ENCODE measurements at places on chromosomes 1 and 21. TPM values are rescaled to one million over a fixed set of nuclear protein-coding genes. Genes with fewer than 3 reads are reported as not detected.

- no peak overlapping the region for H3K27ac ChIP-seq
- peaks cover 3% of the 10 kb centered on the region for H3K4me1 ChIP-seq
- no peak overlapping the region for H3K4me3 ChIP-seq
These were observed 17.3 kb downstream of the C8B start for GRCh38 chr1:56948403-56949023.

GRCh38 chr1:17616731-17617279 is 77.3 kb downstream of the ARHGEF10L start:
- H3K4me1 ChIP-seq, result peaks cover 12% of the 10 kb centered on the region
- H3K27ac ChIP-seq, result no peak overlapping the region
- no peak overlapping the region for H3K4me3 ChIP-seq
- H3K27me3 ChIP-seq, result no peaks in the 10 kb centered on the region

- peaks cover 1% of the 10 kb centered on the region for H3K4me1 ChIP-seq
- H3K4me3 ChIP-seq, result no peak overlapping the region
- peaks cover 23% of the 10 kb centered on the region for H3K36me3 ChIP-seq
- H3K27me3 ChIP-seq, result no peaks in the 10 kb centered on the region
- DNase-seq, result no peak
These were observed 33.1 kb downstream of the PTP4A2 start for GRCh38 chr1:31905093-31905509.

DNA sequence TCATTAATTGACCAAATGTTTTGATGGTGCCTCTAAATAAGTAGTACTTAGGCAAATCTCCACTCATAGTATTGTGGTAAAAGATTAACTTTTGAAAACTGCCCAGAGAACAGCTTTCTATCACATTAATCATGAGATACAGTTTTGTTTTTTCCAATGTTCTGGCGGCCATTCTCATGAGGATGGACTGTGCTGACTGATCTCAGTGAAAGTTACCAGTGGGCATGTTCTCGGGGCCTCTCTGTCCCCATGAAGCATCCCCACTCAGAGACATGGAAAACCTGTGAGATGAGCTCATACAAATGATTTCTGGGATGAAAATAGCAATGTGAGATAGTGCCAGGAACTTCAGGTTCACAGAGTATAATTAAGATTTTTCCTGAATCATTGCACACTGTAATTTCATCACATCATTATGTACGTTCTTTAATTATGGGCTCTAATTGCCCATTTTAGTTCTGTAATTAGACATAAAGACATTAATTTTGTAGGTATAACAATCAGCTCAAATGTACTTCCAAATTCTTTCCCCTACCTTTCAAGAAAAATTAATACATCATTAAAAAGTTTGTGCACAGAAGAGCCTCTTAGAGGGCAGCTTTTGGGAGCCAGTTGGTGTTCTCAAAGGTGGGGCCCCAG is 40.5 kb downstream of the DDR2 start:
- no peak overlapping the region for H3K4me3 ChIP-seq
- peaks cover 17% of the 10 kb centered on the region for H3K4me1 ChIP-seq
- DNase-seq, result no peak
- no peak overlapping the region for H3K27ac ChIP-seq
- no peaks in the 10 kb centered on the region for H3K27me3 ChIP-seq
- peaks cover 8% of the 10 kb centered on the region for H3K36me3 ChIP-seq

GRCh38 chr1:183957216-183957830 is 80.2 kb downstream of the COLGALT2 start:
- no peak overlapping the region for H3K4me3 ChIP-seq
- no peak overlapping the region for H3K27ac ChIP-seq
- H3K36me3 ChIP-seq, result no peaks in the 10 kb centered on the region
- H3K4me1 ChIP-seq, result peaks cover 6% of the 10 kb centered on the region
- no peak for DNase-seq

DNA sequence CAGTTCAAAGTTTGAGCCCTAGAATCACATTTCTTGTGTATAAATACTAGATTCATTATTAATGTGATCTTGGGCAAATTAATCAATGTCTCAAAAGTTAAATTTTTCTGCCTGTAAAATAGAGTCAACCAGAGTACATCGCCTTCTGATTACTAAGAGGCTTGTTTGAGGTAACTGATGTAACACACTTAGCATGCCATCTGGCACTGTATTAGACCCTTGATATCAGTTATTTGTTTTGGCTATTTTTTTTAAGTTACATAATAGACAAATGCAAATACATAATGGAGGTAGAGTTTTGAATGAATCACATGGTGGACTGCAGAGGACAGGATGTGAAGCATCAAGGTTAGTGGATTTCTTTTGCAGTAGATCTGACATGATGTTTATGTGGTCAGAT is 298.4 kb downstream of the ADGRL2 start:
- H3K27ac ChIP-seq, result no peak overlapping the region
- no peaks in the 10 kb centered on the region for H3K27me3 ChIP-seq
- no peak for DNase-seq
- no peaks in the 10 kb centered on the region for H3K4me1 ChIP-seq

- H3K27me3 ChIP-seq, result no peaks in the 10 kb centered on the region
- no peak for DNase-seq
- H3K27ac ChIP-seq, result no peak overlapping the region
These were observed 33.8 kb downstream of the BTG3 start for GRCh38 chr21:17578876-17579275.

- peak; percentile 91 for DNase-seq
- H3K4me1 ChIP-seq, result peaks cover 30% of the 10 kb centered on the region
- H3K4me3 ChIP-seq, result no peak overlapping the region
- H3K27ac ChIP-seq, result peak overlapping the region; percentile 83
- no peaks in the 10 kb centered on the region for H3K27me3 ChIP-seq
- peaks cover 18% of the 10 kb centered on the region for H3K36me3 ChIP-seq
These were observed 55.8 kb downstream of the COL18A1 start for GRCh38 chr21:45460611-45461368.

DNA sequence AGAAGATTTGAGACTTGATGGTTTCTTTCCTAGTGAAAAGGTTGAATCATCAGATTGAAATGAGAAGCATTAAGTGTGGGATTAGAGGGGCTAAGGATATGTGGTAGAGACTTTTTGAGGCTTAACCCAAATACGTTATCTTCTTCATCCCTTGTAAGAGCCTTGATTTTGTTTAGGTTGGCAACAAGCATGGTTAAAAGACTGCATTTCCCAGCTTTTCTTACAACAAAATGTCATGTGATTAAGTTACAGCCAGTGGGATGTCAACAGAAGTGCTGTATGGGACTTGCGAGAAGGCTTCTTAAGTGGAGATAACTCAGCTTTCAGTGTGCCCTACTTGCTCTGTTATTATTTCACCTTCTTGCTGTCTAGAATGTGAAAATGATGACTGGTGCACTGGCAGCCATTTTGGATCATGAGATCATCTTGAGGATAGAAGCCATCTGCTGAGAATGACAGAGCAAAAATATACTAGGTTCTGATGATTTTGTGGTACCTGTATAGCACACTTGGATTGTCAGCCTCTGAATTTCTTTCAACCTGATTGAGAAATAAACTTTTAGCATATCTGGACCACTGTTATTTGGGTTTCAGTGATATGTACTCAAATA is 41.3 kb upstream of the GNG12 start:
- H3K36me3 ChIP-seq, result no peaks in the 10 kb centered on the region
- no peaks in the 10 kb centered on the region for H3K27me3 ChIP-seq
- DNase-seq, result no peak
- no peak overlapping the region for H3K4me3 ChIP-seq
- no peaks in the 10 kb centered on the region for H3K4me1 ChIP-seq
- no peak overlapping the region for H3K27ac ChIP-seq

- H3K36me3 ChIP-seq, result no peaks in the 10 kb centered on the region
- H3K4me3 ChIP-seq, result no peak overlapping the region
- no peak overlapping the region for H3K27ac ChIP-seq
- H3K4me1 ChIP-seq, result no peaks in the 10 kb centered on the region
- H3K27me3 ChIP-seq, result no peaks in the 10 kb centered on the region
These were observed 38.1 kb downstream of the VANGL2 start for GRCh38 chr1:160438317-160438918.

DNA sequence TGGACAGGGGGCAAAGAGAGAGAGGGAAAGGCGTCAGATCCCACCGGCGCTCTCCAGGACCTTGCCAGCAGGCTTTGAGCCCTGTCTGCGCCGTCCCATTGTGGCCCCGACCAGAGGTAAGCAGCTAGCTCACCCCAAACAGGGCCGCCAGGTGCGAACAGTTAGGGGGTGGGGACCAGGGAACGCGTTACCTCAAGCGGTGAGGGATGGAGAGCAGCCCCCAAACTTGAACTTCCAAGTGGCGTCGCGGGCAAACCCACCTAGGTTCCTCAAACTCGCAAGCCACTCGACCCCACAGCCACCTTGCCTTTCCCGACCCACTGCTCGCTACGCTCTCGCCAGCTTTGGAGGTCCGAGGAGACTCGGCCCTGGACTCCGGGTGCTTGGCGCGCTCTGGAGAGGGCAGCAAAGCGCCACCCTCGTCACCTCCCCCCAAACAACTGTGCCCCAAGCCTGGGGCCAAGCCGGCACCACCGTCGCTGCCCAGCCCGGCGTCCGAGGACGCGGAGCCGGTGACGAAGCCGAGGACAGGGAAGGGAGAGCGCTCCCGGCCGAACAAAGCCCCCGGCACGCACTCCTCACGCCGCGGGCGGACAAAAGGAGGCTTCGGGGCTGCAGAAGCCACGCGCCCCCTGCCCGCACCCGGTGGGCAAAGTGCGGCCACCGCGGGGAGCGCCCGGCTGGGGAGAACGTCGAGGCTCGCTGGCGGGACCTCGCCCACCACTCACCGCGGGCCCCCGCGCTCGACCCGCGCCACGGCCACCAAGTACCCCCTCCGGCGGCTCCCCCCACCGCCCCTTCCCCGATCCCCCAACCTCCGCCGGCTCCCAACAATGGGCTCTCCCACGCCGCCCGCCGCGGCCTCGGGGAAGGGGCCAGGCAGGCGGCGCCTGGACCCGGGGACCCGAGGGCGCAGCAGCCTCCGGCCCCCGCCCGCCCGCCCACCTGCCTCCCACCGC is 976 bp downstream of the SSBP3 start:
- H3K27ac ChIP-seq, result peak overlapping the region; percentile 22
- peaks cover 16% of the 10 kb centered on the region for H3K36me3 ChIP-seq
- H3K4me1 ChIP-seq, result peaks cover 22% of the 10 kb centered on the region
- peak overlapping the region; percentile 60 for H3K4me3 ChIP-seq
- no peak for DNase-seq

- H3K36me3 ChIP-seq, result no peaks in the 10 kb centered on the region
- H3K4me3 ChIP-seq, result no peak overlapping the region
- peaks cover 7% of the 10 kb centered on the region for H3K4me1 ChIP-seq
- DNase-seq, result no peak
These were observed 120.8 kb downstream of the CLEC20A start for GRCh38 chr1:178376008-178376407.

- peaks cover 35% of the 10 kb centered on the region for H3K36me3 ChIP-seq
- no peak overlapping the region for H3K27ac ChIP-seq
- no peak overlapping the region for H3K4me3 ChIP-seq
- H3K27me3 ChIP-seq, result no peaks in the 10 kb centered on the region
These were observed 21.7 kb downstream of the INTS3 start for GRCh38 chr1:153749408-153750005.

GRCh38 chr1:200150721-200151120 is 123.2 kb downstream of the NR5A2 start:
- H3K27me3 ChIP-seq, result no peaks in the 10 kb centered on the region
- peak; percentile 79 for DNase-seq
- H3K4me3 ChIP-seq, result no peak overlapping the region
- H3K4me1 ChIP-seq, result peaks cover 2% of the 10 kb centered on the region
- no peak overlapping the region for H3K27ac ChIP-seq

DNA sequence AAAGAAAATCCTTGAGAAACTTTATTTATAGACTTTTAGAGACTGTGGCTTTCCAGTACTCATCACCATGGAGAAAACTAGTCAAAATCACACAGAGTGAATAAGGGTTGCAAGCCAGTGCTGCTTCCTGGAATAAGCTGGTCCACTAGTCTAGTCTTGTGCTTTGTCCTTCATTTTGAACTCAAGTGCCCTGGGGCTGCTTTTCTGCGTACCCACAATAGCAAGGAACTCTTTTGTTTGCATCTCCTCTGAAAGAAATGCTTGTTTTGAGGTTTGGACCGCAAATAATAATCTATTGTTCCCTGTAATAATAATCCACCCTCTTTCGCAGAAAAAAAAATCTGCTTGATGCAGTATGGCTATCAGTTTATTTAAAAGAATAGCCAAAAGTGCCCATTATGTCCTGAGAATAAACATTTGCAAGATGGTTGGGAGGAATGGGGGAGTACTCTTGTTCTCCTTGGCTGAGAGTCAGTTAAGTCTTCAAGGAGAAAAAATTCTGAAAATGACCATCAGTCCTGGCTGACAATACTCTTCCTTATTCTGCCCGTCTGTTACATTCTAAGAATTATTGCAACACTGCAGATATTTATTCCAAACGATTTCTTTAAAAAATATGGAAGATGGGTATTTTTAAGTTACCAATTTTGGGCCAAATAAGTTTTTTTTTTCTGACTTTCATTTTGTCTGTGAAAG is 41.9 kb downstream of the MPZL1 start:
- no peak overlapping the region for H3K4me3 ChIP-seq
- no peaks in the 10 kb centered on the region for H3K27me3 ChIP-seq
- DNase-seq, result no peak
- H3K4me1 ChIP-seq, result peaks cover 7% of the 10 kb centered on the region
- H3K27ac ChIP-seq, result no peak overlapping the region
- peaks cover 10% of the 10 kb centered on the region for H3K36me3 ChIP-seq

- H3K27ac ChIP-seq, result no peak overlapping the region
- H3K4me1 ChIP-seq, result no peaks in the 10 kb centered on the region
- H3K36me3 ChIP-seq, result no peaks in the 10 kb centered on the region
These were observed 240.2 kb upstream of the LYPLAL1 start for GRCh38 chr1:218933513-218933912.

GRCh38 chr1:162214202-162214601 is 144.7 kb downstream of the NOS1AP start:
- no peaks in the 10 kb centered on the region for H3K36me3 ChIP-seq
- H3K4me1 ChIP-seq, result no peaks in the 10 kb centered on the region
- DNase-seq, result no peak
- no peak overlapping the region for H3K4me3 ChIP-seq
- H3K27ac ChIP-seq, result no peak overlapping the region
- H3K27me3 ChIP-seq, result peaks cover 6% of the 10 kb centered on the region

GRCh38 chr1:243312952-243313634 is 57.3 kb downstream of the SDCCAG8 start:
- H3K27me3 ChIP-seq, result no peaks in the 10 kb centered on the region
- peaks cover 6% of the 10 kb centered on the region for H3K36me3 ChIP-seq
- H3K27ac ChIP-seq, result no peak overlapping the region
- DNase-seq, result no peak
- H3K4me1 ChIP-seq, result peaks cover 2% of the 10 kb centered on the region

- no peaks in the 10 kb centered on the region for H3K27me3 ChIP-seq
- H3K4me3 ChIP-seq, result no peak overlapping the region
- no peak for DNase-seq
- H3K4me1 ChIP-seq, result peaks cover 10% of the 10 kb centered on the region
- no peak overlapping the region for H3K27ac ChIP-seq
These were observed 40.8 kb downstream of the NID1 start for GRCh38 chr1:236023926-236024565.

Gene PALMD
- 1.1 TPM for total RNA-seq

Gene NTRK1
- total RNA-seq, result not detected

Gene COL16A1
- total RNA-seq, result 34.2 TPM

Gene SLC25A33
- 3.0 TPM for total RNA-seq

Gene ETV3L
- total RNA-seq, result not detected

Gene MYOM3
- total RNA-seq, result not detected

Gene MIS18A
- 8.1 TPM for total RNA-seq

Gene SYTL1
- 0.18 TPM for total RNA-seq

Gene MAN1C1
- 2.5 TPM for total RNA-seq
